ENCODE measurements at places on chromosomes 5 and 9.

DNA sequence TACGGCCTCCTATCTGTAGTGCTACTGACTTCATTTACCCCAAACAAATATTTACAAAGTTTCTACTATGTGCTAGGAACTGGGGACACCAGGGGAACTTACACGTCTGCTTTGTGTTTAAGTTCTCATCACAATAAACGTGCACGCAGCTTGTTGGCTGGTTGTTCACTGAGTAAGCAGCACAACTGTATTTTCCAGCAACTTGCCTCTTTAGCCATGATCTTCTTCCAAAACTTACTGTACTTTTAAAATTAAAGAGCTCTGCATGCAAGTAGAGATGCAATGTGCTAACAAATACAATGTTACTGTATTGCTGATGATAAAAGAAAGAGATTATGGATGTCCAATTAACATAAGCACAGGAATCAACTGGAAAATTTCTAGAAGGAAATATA lies 62.8 kb downstream of the RAPGEF1 start:
- DNase-seq = no peak

- no peak for DNase-seq
Observed at GRCh38 chr5:100165309-100165708, 369.9 kb upstream of the FAM174A start.

DNA sequence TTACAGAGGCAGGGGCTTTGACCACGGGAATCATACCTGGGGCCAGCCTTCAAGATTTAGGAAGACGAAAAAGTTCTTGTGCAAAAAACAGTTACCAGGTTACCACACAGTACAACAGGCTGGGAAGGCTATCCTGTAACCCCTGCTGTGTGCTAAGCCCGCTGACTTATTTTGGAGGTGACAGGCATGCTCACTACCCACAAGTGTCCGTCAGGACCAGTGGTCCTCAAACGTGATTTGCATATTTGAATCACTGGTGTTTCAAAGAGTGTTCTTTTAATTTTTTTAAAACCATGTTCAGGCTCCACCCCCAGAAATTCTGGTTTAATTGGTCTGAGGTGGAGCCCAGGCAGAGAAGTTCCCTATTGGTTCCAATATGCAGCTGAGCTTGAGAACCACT lies 146.6 kb downstream of the TTLL11 start:
- no peak for DNase-seq

GRCh38 chr9:81621785-81622259 lies 67.5 kb downstream of the TLE1 start:
- DNase-seq = no peak

DNA sequence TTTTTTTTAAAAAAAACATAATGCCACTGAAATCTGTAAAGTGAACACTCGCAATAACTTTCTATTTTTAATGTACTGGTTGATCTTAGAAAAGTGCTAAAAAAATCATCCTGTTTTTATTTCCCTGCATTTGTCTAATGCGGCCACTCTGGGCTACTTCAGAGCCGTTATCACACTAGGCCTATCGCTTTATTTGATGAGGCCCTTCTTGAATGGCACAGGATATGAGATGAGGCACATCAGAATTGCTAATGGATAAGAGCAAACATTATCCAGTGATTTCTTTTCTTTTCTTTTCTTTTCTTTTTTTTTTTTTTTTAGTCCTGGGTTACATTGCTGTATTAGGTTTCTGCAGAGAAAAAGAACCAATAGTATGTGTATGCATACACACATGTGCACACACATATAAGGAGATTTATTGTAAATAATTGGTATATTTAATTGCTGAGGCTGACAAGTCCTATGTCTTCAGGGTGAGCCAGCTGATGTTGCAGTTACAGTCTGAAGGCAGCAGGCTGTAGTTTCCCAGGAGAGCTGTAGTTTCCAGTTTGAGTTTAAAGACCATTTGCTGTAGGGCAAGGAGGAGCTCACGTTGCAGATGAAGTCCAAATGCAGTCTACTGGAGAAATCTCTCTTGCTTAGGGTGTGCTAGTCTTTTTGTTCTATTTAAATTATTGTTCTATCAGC lies 391.7 kb downstream of the MED10 start:
- DNase-seq = no peak

- no peak for DNase-seq
Observed at GRCh38 chr5:61735531-61735930, 403.5 kb downstream of the ZSWIM6 start.

DNA sequence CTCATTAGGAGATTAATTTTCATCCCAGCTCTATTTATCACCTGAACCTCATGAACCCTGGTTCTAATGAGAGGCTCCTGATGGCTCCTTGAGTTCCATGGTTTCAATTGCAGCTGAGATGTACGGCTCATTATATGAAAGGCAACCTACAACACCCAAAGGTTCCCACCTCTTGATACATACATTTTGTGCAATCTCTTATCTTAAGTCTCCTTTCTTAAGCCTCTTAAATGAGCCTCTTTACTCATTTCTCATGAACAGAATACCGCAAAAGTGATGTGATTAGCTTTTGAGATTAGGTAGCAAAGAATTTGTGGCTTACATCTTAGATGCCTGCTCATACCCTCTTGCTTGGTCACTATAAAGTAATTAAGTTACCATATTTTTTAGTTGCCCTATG lies 1964.0 kb upstream of the CDH6 start:
- no peak for DNase-seq

- no peak for DNase-seq
Observed at GRCh38 chr5:12017007-12017406, 112.8 kb upstream of the CTNND2 start.

All from Kasumi-1 (cell line).